ENCODE measurements at places on chromosomes 1 and 21. TPM values are rescaled to one million over a fixed set of nuclear protein-coding genes. Genes with fewer than 3 reads are reported as not detected.

PEX11B gene
- 35.4 TPM for polyA plus RNA-seq

INSRR gene
- polyA plus RNA-seq: 0.42 TPM

SMCP gene
- not detected for polyA plus RNA-seq

SPRR2A gene
- polyA plus RNA-seq: not detected

PNRC2 gene
- 41.9 TPM for polyA plus RNA-seq
